ENCODE measurements at places on chromosomes 5 and 9. TPM values are rescaled to one million over a fixed set of nuclear protein-coding genes. Genes with fewer than 3 reads are reported as not detected.

DNA sequence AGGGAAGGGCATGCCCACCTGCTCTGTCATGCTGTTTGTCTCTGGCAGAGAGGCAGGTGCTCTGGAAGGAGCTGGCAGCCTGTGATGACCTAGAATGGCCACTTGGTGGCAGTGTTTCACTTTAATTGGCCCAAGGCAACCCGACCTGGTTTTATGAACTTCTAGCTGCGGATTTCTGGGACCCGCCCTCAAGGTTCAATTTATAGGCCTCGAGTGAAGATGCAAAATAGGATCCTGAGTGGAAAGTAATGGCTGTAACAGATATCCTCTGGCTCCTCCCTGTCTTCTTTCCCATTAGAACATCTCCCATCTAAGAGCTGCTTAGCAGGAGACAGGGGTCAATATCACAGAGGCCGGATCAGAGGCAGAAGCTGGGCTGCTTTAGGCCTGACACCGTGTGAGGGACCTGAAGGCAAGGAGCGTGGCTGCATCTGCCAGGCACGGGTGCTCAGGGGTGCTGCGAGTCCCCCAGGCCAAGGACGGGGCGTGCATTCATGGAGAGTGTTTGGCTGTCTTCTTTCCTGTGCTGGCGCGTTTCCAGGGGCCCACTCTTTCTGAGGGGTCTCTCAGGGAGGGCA is 56.7 kb upstream of the SLC28A3 start:
- no peak overlapping the region for H3K27ac ChIP-seq
- no peaks in the 10 kb centered on the region for H3K27me3 ChIP-seq
- DNase-seq = peak; percentile 31
- no peaks in the 10 kb centered on the region for H3K36me3 ChIP-seq

TCF7 gene
- polyA plus RNA-seq = 1.0 TPM

GRCh38 chr9:21811914-21812313 is 9.5 kb downstream of the MTAP start:
- no peak for DNase-seq
- H3K4me1 ChIP-seq = peaks cover 13% of the 10 kb centered on the region
- no peaks in the 10 kb centered on the region for H3K36me3 ChIP-seq
- H3K27me3 ChIP-seq = no peaks in the 10 kb centered on the region
- H3K27ac ChIP-seq = no peak overlapping the region
- H3K4me3 ChIP-seq = no peak overlapping the region

GRCh38 chr9:20331095-20331685 is 291.1 kb downstream of the MLLT3 start:
- no peak overlapping the region for H3K27ac ChIP-seq
- H3K27me3 ChIP-seq = no peaks in the 10 kb centered on the region
- no peaks in the 10 kb centered on the region for H3K36me3 ChIP-seq
- H3K4me3 ChIP-seq = no peak overlapping the region

DNA sequence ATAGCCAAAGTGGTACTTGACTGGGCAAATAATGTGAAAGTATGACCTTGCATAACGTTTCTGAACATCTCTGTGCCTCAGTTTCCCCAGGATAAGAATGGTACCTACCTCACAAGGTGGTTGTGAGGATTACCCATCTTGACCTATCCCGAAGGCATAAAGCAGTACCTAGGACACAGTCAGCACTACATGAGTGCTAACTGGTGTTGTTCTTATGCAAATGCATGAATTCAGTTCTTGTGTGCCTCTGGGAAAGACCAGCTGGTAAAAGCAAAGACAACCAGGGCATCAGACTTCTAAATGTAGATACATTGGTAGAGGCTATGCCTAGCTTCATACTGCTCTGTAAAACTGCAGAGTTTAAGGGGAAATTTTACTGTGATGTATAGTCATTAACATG is 21.8 kb upstream of the TMEM252 start:
- no peak overlapping the region for H3K27ac ChIP-seq
- no peaks in the 10 kb centered on the region for H3K4me1 ChIP-seq
- H3K36me3 ChIP-seq = no peaks in the 10 kb centered on the region
- no peak overlapping the region for H3K4me3 ChIP-seq
- DNase-seq = no peak

HAVCR1 gene
- polyA plus RNA-seq = not detected

DNA sequence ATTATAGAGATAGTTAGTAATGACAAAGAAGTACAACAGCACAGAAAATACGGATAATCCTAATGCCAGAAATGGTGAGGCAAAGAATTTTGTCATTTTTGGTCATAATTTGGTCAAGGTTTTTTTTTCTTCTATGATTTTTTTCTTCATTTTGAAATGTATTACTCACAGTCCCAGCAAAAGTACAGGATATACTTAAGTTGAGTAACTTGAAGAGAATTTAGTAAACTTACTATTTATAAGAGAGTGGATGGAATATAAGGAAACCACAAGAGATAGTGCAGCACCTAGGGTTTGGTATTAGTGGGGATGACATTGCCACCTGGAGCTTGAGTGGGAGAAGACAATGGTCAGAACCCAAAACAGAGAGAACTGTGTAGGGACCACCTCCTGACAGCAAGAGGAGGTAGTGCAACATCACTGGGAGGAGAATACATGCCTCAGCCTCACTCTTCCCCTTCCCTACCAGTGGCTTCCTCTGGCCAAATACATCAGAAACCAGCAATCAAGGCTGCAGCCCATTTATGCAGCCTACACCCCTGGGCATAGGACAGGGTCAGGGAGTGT is 434.5 kb upstream of the TRPC7 start:
- no peak for DNase-seq
- H3K27me3 ChIP-seq = no peaks in the 10 kb centered on the region
- no peak overlapping the region for H3K4me3 ChIP-seq
- no peaks in the 10 kb centered on the region for H3K36me3 ChIP-seq
- no peak overlapping the region for H3K27ac ChIP-seq

DNA sequence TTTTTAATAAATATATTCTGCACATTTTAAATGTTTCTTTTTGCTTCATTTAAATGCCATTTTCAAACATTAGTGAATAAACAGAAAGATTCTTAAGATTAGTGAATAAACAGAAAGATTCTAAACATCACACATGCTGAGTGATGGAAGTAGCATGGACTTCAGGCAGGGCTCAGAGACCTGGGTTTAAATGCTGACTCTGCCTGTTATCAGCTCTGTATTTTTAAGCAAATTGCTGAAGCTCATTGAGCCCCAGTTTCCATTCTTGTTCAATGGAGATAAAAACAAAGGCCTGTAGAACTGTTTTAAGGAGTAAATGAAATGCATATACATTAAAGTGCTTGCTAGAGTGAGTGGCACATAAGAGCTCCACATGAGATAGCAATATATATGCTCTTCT is 8.1 kb upstream of the LVRN start:
- no peaks in the 10 kb centered on the region for H3K4me1 ChIP-seq
- no peaks in the 10 kb centered on the region for H3K27me3 ChIP-seq
- no peaks in the 10 kb centered on the region for H3K36me3 ChIP-seq
- no peak for DNase-seq
- no peak overlapping the region for H3K27ac ChIP-seq
- H3K4me3 ChIP-seq = no peak overlapping the region

C5orf34 gene
- polyA plus RNA-seq = 0.65 TPM

GRCh38 chr9:73081979-73082657 is 69.5 kb upstream of the ANXA1 start:
- DNase-seq = no peak
- no peaks in the 10 kb centered on the region for H3K27me3 ChIP-seq
- no peaks in the 10 kb centered on the region for H3K36me3 ChIP-seq
- no peak overlapping the region for H3K27ac ChIP-seq

DRD1 gene
- polyA plus RNA-seq = not detected

GRCh38 chr5:15500325-15501001 is 483 bp downstream of the FBXL7 start:
- H3K4me1 ChIP-seq = peaks cover 3% of the 10 kb centered on the region
- H3K4me3 ChIP-seq = peak overlapping the region; percentile 82
- peak overlapping the region; percentile 88 for H3K27ac ChIP-seq
- H3K27me3 ChIP-seq = no peaks in the 10 kb centered on the region
- H3K36me3 ChIP-seq = peaks cover 1% of the 10 kb centered on the region

GRCh38 chr5:558326-558725 is 34.1 kb upstream of the SLC9A3 start:
- H3K27ac ChIP-seq = no peak overlapping the region
- H3K4me1 ChIP-seq = no peaks in the 10 kb centered on the region

NPR2 gene
- 25.5 TPM for polyA plus RNA-seq

TXNDC15 gene
- polyA plus RNA-seq = 72.7 TPM

KCNIP1 gene
- 0.06 TPM for polyA plus RNA-seq

DNA sequence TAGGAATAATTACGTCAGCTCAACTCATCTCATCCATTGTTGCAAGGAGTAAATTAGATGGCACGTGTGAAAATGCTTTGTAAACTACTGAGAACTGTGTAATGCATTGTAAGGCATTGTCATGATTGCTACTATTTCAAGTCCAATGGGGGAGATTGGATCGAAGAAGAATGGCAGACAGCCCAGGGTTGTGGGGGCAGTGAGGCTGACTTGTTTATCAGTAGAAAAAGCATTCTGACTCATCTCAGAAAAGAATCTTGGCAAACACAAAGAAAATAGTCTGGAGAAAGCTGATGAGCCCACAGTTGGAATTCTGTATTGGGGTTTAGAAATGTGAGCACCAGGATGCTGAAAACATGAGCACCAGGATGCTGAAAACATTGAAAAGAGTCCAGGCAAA is 28.0 kb upstream of the DAP start:
- H3K27ac ChIP-seq = no peak overlapping the region
- peaks cover 11% of the 10 kb centered on the region for H3K4me1 ChIP-seq
- no peaks in the 10 kb centered on the region for H3K27me3 ChIP-seq
- no peaks in the 10 kb centered on the region for H3K36me3 ChIP-seq
- peak; percentile 11 for DNase-seq

ZNF483 gene
- 0.59 TPM for polyA plus RNA-seq

LRRC26 gene
- polyA plus RNA-seq = not detected

GRCh38 chr5:135399794-135400542 is 937 bp upstream of the MACROH2A1 start:
- H3K4me1 ChIP-seq = peaks cover 42% of the 10 kb centered on the region
- no peak for DNase-seq
- H3K4me3 ChIP-seq = peak overlapping the region; percentile 97

DNA sequence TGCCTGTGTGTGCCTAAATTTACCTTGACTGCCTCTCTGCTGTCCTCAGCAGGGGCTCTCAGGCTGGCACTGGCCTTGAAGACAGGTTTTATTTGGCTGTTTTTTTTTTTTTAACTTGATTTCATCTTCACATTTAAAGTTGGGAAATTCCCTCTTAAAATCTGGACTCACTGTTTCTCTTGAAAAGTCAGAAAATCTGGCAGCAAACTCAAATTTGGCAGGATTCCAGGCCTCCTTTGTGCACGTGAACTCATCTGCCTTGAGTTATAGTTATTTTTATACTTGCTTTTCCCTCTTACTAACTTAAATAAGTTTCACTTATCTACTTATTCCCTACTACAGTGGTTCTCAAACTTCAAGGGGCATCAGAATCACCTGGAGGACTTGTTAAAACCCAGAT is 118.4 kb upstream of the MAP3K1 start:
- no peaks in the 10 kb centered on the region for H3K27me3 ChIP-seq
- peaks cover 19% of the 10 kb centered on the region for H3K4me1 ChIP-seq
- H3K27ac ChIP-seq = peak overlapping the region; percentile 7
- no peaks in the 10 kb centered on the region for H3K36me3 ChIP-seq
- DNase-seq = peak; percentile 49

DNA sequence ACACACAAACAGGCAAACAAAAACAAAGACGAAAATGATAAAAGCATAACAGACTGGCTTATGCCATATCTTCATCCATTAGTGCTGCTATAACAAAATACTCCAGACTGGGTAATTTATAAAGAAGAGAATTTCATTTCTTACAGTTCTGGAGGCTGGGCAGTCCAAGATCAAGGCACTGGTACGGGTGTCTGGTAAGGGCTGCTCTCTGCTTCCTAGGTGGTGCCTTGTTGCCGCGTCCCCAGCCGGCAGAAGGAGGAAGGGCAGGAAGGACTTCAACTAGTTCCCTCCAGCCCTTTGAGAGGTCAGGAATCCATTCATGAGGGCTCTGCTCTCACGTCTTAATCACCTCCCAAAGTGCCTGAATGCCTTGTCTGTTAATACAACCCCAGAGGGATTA is 122.6 kb downstream of the BOD1 start:
- H3K27me3 ChIP-seq = no peaks in the 10 kb centered on the region
- no peaks in the 10 kb centered on the region for H3K36me3 ChIP-seq
- no peak overlapping the region for H3K27ac ChIP-seq
- no peak overlapping the region for H3K4me3 ChIP-seq

NFIB gene
- polyA plus RNA-seq = 16.7 TPM

C1QTNF3 gene
- polyA plus RNA-seq = 6.3 TPM

KIF4B gene
- not detected for polyA plus RNA-seq

PAEP gene
- not detected for polyA plus RNA-seq

GPR150 gene
- 0.15 TPM for polyA plus RNA-seq

PLCXD3 gene
- 27.7 TPM for polyA plus RNA-seq

DNA sequence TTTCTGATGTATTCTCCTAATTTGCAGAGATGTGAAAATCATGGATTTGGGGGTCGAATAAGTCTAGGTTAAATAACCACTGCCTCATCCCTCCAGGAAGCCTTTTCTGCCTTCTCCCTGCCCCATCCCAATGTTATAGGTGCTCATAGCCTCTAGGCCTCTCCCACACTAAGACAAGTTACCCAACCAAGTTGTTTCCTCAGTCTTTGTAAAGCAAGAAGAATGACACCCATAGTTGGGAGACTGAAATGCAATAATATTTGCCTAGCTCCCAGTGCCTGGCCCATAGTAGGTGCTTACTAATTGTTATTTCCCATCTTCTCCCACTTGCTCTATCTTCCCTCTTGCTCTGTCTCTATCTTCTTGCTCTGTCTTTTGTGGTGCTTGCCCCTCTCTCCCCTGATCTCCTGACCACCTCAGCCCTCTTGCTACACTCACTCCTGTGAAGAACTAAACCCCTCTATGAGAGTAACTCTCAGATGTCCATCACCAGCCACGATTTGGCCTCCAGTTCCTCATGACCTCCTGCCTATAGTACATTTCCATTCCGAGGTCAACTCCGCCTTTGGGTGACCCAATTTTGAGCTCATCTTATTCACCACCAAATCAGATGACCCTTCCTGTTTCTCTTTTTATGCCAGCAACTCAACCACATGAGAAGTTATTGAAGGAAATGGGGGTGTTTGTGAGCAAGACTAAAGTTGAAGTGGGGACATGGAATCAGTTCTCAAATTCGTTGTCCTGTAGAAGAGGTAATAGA is 7.0 kb downstream of the AFAP1L1 start:
- H3K4me3 ChIP-seq = no peak overlapping the region
- no peaks in the 10 kb centered on the region for H3K27me3 ChIP-seq
- peak overlapping the region; percentile 86 for H3K27ac ChIP-seq
- no peaks in the 10 kb centered on the region for H3K36me3 ChIP-seq
